ENCODE measurements at places on chromosomes 2 and 18. TPM values are rescaled to one million over a fixed set of nuclear protein-coding genes. Genes with fewer than 3 reads are reported as not detected.

The DSG1 gene
- 0.72 TPM for total RNA-seq

The SOWAHC gene
- 53.5 TPM for total RNA-seq

The PREB gene
- 43.6 TPM for total RNA-seq

The FBXO48 gene
- 0.24 TPM for total RNA-seq

The GPR39 gene
- 7.2 TPM for total RNA-seq

The ACTG2 gene
- total RNA-seq, result not detected

The ARHGEF33 gene
- under 0.01 TPM for total RNA-seq

The HRH4 gene
- 0.64 TPM for total RNA-seq

The PJVK gene
- total RNA-seq, result not detected

The SEH1L gene
- total RNA-seq, result 90.4 TPM

The MLPH gene
- total RNA-seq, result 9.9 TPM

The C2orf81 gene
- total RNA-seq, result 0.72 TPM

The HOXD11 gene
- 0.96 TPM for total RNA-seq

The SPRED2 gene
- total RNA-seq, result 5.3 TPM

The OTOS gene
- not detected for total RNA-seq

The PASK gene
- 2.3 TPM for total RNA-seq

The GPR35 gene
- total RNA-seq, result 0.85 TPM

The TMEM198 gene
- total RNA-seq, result under 0.01 TPM

The UGT1A5 gene
- total RNA-seq, result 0.24 TPM

The ZC3H6 gene
- 9.8 TPM for total RNA-seq

The POTEJ gene
- not detected for total RNA-seq

The KYNU gene
- total RNA-seq, result 41.1 TPM

The SLC5A7 gene
- total RNA-seq, result not detected

The IL36A gene
- total RNA-seq, result 3.0 TPM

The DCDC2C gene
- total RNA-seq, result not detected

The PDCD1 gene
- 0.24 TPM for total RNA-seq

The EFEMP1 gene
- total RNA-seq, result 188 TPM

The ANKRD62 gene
- not detected for total RNA-seq

The CDH2 gene
- total RNA-seq, result under 0.01 TPM

The ZNF396 gene
- total RNA-seq, result 0.72 TPM

The CACNB4 gene
- under 0.01 TPM for total RNA-seq

The CNTNAP5 gene
- not detected for total RNA-seq

The KCNK3 gene
- not detected for total RNA-seq

The UBE2E3 gene
- total RNA-seq, result 38.8 TPM

The ELAC1 gene
- total RNA-seq, result 3.8 TPM

The SP140L gene
- total RNA-seq, result 3.6 TPM

The GPD2 gene
- 127 TPM for total RNA-seq

The IL1F10 gene
- total RNA-seq, result not detected

The COLEC12 gene
- 0.24 TPM for total RNA-seq

The IL36RN gene
- total RNA-seq, result 8.4 TPM

The APCDD1 gene
- not detected for total RNA-seq

The UBXN4 gene
- 39.9 TPM for total RNA-seq

The ANTXR1 gene
- 4.6 TPM for total RNA-seq

The EDAR gene
- 0.48 TPM for total RNA-seq

The ANKRD30BL gene
- total RNA-seq, result under 0.01 TPM
